ENCODE measurements at places on chromosomes 2 and 18. TPM values are rescaled to one million over a fixed set of nuclear protein-coding genes. Genes with fewer than 3 reads are reported as not detected.

- DNase-seq = no peak
Observed at GRCh38 chr2:98692090-98693054, 38.6 kb downstream of the MGAT4A start.

- DNase-seq = peak; percentile 31
Observed at GRCh38 chr18:9869715-9870430, 15.9 kb upstream of the TXNDC2 start.

DNA sequence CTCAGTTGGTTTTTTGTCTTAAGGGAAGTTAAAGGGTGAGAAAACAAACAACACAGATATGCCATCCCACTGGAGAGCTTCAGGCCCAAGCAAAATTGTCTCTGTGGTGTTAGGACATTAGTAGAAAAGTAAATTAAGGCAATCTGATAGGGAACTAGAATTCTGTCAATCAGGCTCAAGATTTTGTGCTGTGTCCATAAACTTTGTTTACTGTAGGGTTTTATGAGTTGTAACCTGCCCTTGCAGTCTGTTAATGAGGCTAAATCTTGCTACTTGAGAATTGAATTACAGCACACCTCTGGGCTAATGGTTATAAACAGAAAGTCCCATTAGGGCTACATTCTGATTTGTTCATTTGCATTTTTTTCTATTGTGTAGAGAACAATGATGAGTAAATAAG lies 78.0 kb upstream of the OTX1 start:
- DNase-seq = no peak

The UGT1A3 gene
- polyA plus RNA-seq = not detected

The CD8B gene
- not detected for polyA plus RNA-seq

The CASP8 gene
- 3.5 TPM for polyA plus RNA-seq
